ENCODE measurements at places on chromosomes 13 and 19. TPM values are rescaled to one million over a fixed set of nuclear protein-coding genes. Genes with fewer than 3 reads are reported as not detected.

Gene ZNF541
- total RNA-seq: not detected

Gene IZUMO2
- total RNA-seq: not detected

Gene ERCC5
- total RNA-seq: 64.2 TPM

Gene ZNF714
- total RNA-seq: 4.5 TPM

Gene HCN2
- total RNA-seq: 2.4 TPM

Gene NFIX
- 135 TPM for total RNA-seq

Gene SBNO2
- total RNA-seq: 109 TPM

Gene C19orf18
- total RNA-seq: not detected

Gene AMER2
- not detected for total RNA-seq

Gene CD79A
- not detected for total RNA-seq

Gene EPS8L1
- total RNA-seq: 0.36 TPM

Gene SULT2A1
- not detected for total RNA-seq

Gene SAMD1
- total RNA-seq: 18.9 TPM

Gene CEACAM3
- not detected for total RNA-seq

Gene NECTIN2
- total RNA-seq: 53.2 TPM

Gene TEX26
- not detected for total RNA-seq

Gene ACER1
- total RNA-seq: not detected

Gene PSG3
- not detected for total RNA-seq

Gene DAZAP1
- 50.6 TPM for total RNA-seq

Gene CEACAM4
- total RNA-seq: not detected

Gene CEACAM16
- total RNA-seq: not detected

Gene C19orf38
- total RNA-seq: 0.24 TPM

Gene ZNF266
- total RNA-seq: 13.1 TPM

Gene TLE2
- 3.4 TPM for total RNA-seq

Gene ZNF77
- 5.3 TPM for total RNA-seq

Gene NLRP4
- total RNA-seq: not detected

Gene SMIM24
- not detected for total RNA-seq

Gene ZNF69
- 8.3 TPM for total RNA-seq

Gene SUPT20H
- total RNA-seq: 60.4 TPM

Gene FXYD1
- 2.1 TPM for total RNA-seq

Gene KLK8
- 0.16 TPM for total RNA-seq

Gene PTH2
- total RNA-seq: not detected

Gene ZNF442
- 2.4 TPM for total RNA-seq

Gene ZNF99
- not detected for total RNA-seq

Gene FCAR
- not detected for total RNA-seq

Gene RRAS
- total RNA-seq: 55.3 TPM

Gene POSTN
- total RNA-seq: 26.4 TPM

Gene ZSCAN22
- 3.4 TPM for total RNA-seq

Gene TMEM147
- 51.9 TPM for total RNA-seq

Gene FBN3
- total RNA-seq: not detected

Gene KIR2DL3
- total RNA-seq: not detected

Gene S1PR5
- not detected for total RNA-seq

Measured in hair follicle dermal papilla cell (primary cell).